ENCODE measurements at places on chromosomes 12 and 14.
A peak's percentile ranks its signal among the peaks of the same experiment; 100 is the strongest.

DNA sequence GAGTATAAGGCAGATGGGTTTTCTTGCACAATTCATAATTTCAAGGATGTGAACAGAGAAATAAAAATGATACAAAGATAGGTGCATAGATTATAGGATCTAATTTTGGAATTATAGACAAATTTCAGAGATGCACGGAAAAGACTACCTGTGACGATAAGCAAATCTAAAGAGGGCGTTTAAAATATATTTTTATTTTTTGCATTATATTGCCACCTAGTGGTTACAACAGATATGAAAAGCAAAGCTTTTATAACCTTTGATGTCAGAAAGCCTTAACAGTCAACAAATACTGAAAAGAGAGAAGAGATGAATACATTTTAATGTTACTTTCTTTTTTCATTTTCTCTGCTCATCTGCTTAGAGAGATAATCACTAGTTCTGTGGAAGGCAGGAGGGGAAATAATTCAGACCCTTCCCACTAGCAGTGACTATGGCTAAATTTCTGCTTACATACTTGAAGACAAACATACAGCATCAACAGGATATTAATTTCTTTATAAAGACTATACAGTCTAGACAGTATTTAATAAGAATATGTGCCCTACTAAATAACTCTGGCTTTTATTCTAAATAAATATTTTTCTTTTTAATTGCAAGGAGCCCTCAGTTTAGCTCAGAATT, 46.3 kb downstream of the NTS start:
- DNase-seq = peak; percentile 11

GRCh38 chr12:69555461-69555860, 29.8 kb upstream of the CCT2 start:
- DNase-seq = peak; percentile 99

GRCh38 chr14:32408018-32408417, 78.9 kb downstream of the AKAP6 start:
- DNase-seq = peak; percentile 54

GRCh38 chr12:116150452-116150851, 127.0 kb downstream of the MED13L start:
- no peak for DNase-seq

DNA sequence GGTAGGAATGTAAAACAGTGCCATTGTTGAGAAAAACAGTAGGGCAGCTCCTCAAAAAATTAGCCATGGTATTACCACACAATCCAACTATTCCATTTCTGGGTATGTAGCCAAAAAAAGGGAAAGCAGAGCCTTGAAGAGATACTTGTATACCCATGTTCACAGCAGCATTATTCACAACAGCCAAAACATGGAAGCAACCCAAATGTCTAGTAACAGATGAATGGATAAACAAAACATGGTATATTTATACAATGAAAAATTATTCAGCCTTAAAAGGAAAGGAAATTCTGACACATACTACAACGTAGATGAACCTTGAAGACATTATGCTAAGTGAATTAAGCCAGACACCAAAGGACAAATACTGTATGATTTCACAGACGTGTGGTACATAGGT, 67.6 kb upstream of the GNG2 start:
- no peak for DNase-seq

DNA sequence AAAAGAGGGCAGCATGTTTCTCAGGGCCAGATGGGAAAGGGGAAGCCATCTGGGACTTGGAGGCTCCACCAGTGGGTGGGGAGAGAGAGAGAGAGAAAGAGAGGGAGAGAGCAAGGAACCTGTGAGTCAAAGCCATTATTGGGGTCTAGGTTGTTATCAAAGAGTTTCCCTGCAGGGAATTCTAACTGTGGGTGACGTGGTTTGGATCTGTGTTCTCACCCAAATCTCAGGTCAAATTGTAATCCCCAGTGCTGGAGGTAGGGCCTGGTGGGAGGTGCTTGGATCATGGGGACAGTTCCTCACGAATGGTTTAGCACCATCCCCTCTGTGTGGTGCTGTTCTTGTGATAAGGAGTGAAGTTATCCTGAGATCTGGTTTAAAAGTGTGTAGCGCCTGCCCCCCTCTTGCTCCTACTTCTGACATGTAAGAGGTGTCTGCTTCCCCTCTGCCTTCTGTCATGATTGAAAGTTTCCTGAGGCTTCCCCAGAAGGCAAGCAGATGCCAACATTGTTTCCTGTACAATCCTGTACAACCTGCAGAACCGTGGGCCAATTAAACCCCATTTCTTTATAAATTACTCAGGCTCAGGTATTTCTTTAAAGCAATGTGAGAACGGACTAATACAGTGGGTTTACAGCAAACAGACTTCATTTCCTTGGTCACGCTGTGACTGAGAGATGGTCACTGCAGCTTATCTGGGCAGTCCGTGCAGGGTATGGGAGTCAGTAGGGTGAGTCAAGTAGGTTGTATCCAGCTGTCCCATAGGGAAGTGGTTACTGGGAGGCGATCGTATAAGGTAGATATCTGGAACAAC, 52.4 kb downstream of the CCDC91 start:
- DNase-seq = no peak

- DNase-seq = peak; percentile 11
Observed at GRCh38 chr12:21129906-21130305, 1.1 kb upstream of the SLCO1B1 start.

DNA sequence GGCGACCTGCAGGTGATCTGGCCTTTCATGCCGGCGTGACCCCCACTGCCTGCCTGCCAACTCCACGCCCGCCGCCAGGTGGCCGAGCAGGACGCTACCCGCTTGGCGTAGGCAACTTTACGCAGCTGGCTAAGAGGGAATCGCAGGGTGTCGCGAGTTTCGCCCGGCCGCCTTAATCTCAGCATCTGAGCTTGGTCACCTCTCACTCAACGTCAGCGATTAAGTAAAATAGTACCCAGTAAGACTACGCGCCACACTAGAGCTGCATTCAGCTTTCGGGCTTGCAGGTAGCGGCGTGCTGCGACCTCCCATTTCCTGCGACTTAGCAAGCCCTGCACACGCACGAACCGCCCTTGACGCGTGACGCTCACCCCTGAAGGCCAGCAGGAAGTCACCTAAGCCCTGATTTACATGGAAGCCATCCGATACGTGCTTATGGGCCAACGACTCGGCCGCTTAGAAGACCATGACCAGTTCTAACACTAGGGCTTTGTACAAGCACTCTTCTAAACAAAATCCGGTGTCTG, 33.2 kb downstream of the WBP11 start:
- DNase-seq = peak; percentile 70

DNA sequence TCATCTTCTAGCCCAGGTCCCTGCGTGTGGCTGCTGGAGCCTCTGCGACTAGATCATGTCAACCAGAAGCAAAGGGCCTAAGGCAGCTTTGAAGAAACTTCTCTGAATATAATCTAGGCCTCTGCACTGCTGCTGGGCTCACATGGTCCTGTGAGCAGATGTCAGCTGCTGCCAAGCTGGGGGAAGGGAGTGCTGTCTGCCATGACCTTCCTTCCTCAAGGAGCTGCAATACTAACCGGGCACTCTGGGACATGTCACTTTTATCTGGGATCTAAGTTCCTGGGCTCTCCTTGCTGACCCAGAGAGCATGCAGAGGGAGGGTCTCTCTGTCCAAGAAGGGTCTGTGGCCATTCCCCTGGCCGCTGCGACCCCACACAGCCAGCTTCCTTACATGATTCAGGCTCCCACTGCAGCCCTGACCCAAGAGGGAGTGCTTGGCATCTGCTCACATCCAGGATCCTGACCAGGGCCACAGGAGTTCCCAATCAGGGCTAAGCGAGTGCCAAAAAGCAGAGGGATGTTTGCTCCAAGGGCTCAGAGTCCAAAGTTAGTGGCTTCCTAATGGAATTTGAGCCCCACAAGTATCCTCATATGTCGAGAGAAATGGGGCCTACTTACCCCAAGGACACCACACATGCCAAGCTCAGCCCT, 74.0 kb downstream of the PLEKHG3 start:
- no peak for DNase-seq

DNA sequence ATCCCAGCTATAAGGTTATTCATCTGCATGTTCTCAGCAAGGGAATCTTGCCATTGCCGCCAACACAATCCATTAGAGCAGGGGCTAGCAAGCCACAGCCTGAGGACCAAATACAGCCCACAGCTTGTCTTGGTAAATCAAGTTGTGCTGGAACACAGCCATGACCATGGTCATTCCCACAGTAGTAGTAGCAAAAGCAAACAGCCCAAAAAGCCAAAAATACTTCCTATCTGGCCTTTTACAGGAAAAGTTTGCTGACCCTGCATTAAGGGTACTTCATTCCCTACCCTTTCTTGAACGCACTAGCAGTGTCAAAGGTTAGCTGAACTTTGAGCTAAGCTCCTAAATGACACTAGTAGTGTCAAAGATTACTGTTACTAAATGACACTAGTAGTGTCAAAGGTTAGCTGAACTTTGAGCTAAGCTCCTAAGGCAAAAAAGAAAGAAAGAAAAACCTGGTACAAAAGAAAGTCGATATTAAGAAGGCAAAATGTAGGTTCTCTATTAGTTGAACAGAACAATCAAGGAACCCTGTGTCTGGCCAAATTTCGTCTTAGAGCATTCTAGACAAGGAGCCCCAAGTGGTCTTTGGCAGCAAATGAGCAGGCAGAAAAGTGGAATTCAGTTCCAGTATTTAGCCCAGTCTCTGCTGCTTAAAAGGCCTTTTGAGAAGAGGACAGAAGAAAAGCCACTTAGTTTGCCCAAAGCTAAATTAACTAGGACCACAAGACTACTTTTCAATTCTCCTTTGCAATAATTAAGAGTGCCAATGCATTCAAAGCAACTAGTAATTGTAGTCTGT, 67.7 kb downstream of the NT5DC3 start:
- no peak for DNase-seq

DNA sequence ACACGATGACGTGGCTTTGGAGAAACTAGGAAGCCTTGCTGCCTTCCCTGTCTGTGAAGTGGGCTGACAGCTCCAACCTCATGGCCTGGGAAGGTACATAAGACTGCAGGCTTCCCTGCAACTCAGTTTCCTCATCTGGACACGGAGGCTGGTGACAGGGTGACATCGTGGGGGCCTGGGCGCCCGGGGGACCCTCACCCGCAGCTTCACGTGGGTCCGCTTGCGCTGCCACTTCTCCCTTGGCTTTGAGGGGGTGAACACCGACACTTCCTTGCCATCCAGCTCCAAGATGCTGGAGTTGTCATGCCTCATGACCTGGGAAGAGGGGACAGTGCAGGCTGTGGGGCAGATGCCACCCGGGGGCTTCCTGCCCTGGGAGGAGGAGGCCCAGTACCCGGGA, 7.6 kb downstream of the ARL6IP4 start:
- DNase-seq = no peak

DNA sequence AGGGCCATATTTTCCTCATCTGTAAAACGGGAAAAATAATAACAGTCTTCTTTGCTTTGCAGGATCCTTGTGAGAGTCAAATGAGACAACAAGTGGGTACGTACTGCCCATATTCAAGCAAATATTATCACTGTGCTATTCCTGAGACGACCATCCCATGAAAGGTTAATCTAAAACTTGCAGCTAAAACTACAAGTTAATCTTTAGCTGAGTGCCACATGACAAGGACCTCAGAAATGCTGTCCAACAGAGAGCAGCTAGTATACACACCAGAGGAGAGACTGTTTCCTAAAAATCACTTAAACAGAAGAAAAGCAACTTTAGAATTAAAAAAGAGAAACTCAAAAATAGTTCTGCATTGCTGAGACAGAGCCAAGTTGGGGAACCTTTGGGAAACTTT, 162.7 kb upstream of the TMTC2 start:
- no peak for DNase-seq

- DNase-seq = no peak
Observed at GRCh38 chr14:43471595-43471994, 1035.5 kb downstream of the FSCB start.

DNA sequence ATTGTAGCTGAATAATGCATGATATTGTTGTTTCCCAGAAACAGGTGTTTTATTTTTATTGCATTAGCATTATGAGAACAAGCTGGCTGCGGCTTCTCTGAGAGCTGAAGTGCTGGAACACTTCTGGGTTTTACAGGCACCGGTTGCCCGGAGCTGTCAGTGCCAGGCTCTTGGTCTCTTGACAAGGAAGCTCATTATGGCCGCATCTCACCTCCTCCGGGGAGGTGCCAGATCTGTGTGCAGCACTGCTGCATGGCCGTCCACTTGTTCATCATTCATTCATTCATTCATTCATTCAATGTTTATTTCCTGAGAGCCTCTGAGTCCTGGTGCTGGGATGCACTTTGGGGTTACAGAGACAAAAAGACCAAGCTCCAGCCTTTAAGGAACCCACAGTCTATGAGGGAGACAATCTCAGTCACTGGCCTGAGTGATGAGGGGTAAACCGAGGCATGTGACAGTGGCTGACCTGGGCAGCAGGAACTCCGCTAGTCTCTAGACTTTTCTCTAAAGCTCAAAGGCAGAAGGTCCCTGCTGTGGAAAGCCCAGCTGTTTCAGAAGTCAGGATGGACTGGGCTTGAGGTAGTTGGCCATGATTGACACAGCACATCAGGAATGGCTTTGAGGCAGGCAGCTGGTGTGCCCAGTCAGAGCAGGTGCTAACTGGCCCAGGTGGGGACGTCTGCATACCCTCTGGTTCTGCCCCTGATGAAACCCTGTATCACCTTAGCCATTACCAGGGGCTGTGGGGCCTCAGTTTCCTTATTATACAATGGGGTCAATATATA, 181.0 kb downstream of the ADGRD1 start:
- DNase-seq = no peak

DNA sequence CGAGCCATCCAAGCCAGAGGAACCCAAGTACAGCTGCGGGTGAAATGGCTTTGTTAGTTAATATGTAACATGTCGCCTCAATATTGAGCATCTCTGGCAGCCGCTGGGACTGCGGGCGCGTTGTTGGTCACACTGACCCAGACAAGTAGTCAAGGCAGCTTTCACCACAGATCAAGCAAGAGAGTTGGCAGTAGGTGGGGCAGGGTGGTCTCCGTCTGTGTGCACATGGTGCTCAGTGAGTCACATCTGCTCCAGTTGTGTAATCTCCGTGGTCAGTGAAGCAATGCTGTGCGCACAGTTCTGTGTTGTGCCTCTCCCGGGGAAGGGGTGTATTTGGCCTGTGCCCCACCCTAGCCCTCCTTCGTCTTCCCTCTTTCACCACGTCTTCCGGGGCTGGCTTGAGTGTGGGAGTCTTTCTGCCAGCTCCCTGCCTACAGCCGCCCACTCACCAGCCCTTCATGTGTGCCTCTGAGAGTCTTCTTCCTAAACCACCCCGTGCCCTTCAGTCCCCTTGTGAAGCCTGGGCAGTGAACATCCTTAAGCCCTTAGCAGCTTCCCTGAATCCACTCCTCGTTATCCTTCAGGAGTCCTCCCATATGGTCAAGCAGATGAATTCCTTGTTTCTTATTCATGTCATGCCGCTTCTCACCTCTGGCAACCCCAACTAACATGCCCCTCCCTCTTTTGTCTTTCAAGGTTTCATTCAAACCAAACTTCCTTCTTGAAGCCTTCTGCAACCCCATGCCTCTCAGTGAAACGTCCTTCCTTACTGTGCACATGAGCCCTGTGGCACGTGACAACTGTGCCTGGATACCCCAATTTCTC, 242.1 kb downstream of the CACNA1C start:
- DNase-seq = peak; percentile 71

GRCh38 chr12:92065639-92066038, 80.0 kb downstream of the BTG1 start:
- no peak for DNase-seq

GRCh38 chr12:91400271-91400670, 217.7 kb upstream of the DCN start:
- DNase-seq = no peak

- peak; percentile 98 for DNase-seq
Observed at GRCh38 chr12:70070494-70071007, 172.7 kb upstream of the CNOT2 start.

Data from fibroblast of skin of right quadriceps (primary cell).